ENCODE measurements at places on chromosomes 16 and 17.

DNA sequence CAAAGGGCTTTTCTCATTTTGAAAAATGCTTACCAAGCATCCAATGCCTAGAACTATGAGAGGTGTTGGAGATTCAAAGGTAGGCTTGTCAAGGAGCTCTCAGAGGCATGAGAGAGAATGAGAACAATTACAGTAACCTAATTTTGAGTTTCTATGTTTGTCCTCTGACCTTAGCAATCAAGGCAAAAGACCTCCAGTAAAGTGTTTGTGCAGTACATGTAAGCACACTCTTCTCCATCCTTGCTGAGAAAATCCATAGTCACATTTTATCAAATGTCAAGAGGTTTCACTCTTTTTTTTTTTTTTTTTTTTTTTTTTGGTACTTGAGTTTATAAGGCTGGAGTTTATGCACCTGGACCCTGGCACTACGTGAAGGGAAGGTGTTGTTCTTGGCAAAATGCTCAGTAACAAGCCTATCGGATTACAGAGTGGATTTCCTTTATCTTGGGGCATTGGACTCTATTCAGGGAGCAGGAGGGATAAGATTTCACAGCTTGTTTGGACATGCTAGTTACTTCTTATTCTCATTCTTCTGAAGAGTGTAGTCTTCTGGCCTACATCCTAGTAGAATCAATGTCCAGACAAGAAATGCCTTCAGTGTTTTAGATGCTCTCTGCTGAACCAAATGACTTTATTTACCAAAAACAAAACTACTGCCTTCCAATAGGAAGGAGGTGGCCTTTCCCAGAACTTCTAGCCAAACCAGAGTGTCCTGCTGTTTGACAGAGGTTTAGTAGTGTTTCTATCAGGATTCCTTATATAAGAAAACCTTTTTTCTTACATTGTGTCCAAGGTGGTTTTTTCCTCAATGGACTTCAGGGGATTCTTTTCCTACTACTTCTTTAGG is 21.9 kb downstream of the KCNJ2 start:
- no peak for DNase-seq

- no peak for DNase-seq
Observed at GRCh38 chr17:60594734-60595133, 5.3 kb upstream of the PPM1D start.

DNA sequence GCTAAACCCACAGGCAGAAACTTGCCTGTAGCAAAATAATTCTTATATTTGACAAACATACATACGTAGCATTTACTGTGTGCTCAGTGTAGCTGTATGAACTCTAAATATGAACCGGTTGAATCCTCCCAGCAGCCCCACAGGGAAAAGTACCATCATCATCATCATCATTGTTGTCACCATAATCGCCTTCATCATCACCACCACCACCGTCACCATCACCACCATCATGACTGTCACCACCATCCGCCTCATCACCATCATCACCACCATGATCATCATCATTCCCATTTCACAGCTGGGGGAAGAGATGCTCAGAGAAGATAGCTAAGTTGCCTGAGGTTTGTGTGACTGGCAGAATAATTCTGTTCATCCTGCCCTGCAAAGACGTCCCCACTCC is 81.7 kb downstream of the IRF8 start:
- no peak for DNase-seq

GRCh38 chr17:62668091-62668804 is 40.8 kb downstream of the MRC2 start:
- DNase-seq, result no peak

- DNase-seq, result no peak
Observed at GRCh38 chr16:68995011-68995504, 110.4 kb upstream of the HAS3 start.

DNA sequence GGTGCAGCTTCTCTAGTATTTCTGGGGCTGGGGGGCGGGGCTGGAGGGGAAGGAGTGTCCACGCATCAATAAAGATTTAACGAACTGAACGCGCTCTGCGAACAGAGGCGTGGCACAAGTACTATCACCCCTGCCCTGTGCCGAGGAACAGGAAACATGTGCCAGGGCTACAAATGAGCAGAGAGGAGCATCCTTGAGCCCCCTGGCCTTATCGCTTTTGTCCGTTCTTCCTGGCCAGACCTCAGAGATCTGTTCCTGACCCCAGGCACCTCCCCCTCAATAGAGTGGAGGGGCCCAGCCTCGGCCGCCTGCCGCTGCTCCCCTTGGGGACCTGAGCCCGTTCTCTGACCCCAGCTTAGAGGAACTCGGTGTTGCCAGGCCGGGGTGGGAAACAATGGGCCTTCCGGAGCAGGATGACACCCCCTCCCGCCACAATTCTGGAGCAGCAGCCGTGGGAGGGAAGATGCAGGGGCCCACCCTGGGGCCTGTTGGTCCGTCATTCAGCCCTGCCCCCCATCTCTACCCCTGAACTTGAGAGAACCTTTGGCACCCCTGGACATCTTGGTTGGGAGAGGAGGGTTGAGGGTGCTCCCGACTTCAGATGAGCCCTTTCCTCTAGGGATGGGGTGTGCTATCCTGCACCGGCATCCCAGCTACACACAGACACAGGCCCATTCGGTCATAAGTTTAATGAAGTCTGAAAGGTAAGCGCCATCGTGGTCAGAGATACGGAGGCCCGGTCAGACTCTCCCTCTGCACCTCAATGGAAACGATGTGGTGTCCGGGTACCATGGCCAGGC is 1.1 kb downstream of the NAA38 start:
- no peak for DNase-seq

- DNase-seq, result no peak
Observed at GRCh38 chr17:7886227-7887037, 2.2 kb upstream of the CHD3 start.

GRCh38 chr16:86198206-86199118 is 299.5 kb downstream of the IRF8 start:
- DNase-seq, result no peak

- no peak for DNase-seq
Observed at GRCh38 chr16:85564277-85565051, 48.7 kb upstream of the GSE1 start.

DNA sequence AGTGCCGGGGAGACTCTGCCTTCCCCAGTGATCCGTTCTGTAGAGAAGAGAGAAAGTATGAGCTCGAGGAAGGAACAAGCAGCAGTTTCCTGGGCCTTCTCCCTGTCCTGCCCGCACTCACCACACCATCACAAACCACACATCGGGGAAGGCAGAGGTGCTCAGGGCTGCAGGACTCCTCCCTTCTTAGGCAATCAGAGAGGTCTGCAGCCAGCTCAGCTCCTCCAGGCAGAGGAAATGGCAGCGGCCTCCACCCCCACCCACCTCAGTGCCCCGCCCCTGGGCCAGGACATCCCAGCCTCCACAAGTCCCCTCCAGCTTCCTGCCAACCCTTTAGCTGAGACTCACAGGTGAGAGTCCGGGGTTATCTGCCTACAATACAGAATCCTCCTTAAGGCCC is 2.0 kb downstream of the ZNF319 start:
- DNase-seq, result no peak

Measured in GM12892 (cell line).